Activated CD4-positive, alpha-beta T cell treated with anti-CD3 and anti-CD28 coated beads, Interleukin-2, amount 50 U/mL, for 1 hour (primary cell): ENCODE measurements at places on chromosomes 4 and X.

DNA sequence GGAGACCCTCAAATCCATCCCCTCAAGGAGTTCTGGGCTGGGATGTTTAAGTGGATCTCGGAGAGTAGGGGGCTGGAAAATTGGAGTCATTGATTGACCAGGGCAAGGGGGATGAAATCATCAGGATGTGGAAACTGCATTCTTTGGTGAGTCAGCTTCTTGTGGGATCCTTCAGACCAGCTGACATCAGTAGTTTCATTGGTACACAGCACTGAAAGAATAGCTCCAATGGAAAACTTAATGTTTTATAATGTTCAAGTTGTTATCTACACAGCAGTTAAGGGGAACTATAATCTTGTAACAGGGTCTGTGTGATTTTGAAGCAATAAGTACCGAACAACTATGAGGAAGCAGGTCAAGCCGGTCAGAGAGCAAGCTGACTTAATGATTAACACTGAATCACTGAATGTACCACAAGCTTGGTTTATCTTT lies 506.1 kb downstream of the RPA4 start:
- no peak for DNase-seq

GRCh38 chr4:152072906-152073305 lies 312.1 kb upstream of the GATB start:
- DNase-seq = no peak

DNA sequence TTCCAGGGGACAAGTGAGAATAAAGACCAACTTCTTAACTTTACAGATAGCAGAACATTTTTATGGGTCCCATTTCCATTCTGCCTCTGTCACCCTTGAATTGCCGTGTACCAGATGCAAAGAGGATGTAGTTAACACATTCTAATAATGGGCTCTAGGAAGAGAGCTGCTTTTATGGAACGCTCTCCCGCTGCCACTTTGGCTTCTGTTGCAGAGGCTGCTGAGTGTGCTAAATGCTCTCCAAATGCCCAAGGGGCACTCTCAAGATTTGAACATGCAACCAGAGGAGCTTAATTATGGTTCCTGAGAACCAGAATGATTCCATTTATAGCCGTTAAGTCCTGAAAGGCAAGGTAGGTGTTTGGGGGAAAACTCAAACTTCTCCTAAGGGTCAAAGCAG lies 28.1 kb upstream of the GPC3 start:
- no peak for DNase-seq

- DNase-seq = no peak
Observed at GRCh38 chr4:107890779-107891178, 40.6 kb upstream of the CYP2U1 start.

- no peak for DNase-seq
Observed at GRCh38 chr4:164700471-164700870, 53.5 kb upstream of the SMIM31 start.

DNA sequence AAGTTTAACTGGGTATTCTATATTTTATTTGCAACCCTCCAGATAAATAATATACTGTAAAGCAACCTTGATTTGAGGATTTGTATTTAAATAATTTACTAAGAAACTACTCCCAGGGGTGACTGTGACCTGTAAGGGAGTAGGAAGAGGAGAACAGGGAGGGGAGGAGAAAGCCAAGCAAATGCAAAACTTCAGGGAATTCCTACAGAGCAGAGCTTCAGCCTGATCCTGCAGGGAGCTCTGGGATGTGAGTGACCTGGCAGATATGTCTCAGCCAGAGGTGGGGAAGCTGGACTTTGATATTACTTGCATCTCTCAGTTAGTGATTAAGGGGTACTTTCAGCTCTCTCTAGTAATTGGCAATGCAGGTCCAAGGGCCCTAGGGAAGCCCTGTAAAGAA lies 302.0 kb downstream of the FRMPD4 start:
- no peak for DNase-seq
